Activated naive CD8-positive, alpha-beta T cell treated with anti-CD3 and anti-CD28 coated beads, Interleukin-2, amount 10 ng/mL, durations not matched to agents 7 days and 5 days (primary cell): ENCODE measurements at places on chromosomes 7 and 10. TPM values are rescaled to one million over a fixed set of nuclear protein-coding genes. Genes with fewer than 3 reads are reported as not detected.

Gene UCMA
- not detected for total RNA-seq

Gene ACHE
- total RNA-seq: 0.34 TPM

Gene STAM
- total RNA-seq: 20.0 TPM

Gene SPDYE11
- not detected for total RNA-seq

- no peak for DNase-seq
- no peak overlapping the region for H3K4me3 ChIP-seq
- H3K27me3 ChIP-seq: peaks cover 67% of the 10 kb centered on the region
- no peak overlapping the region for H3K27ac ChIP-seq
- peaks cover 8% of the 10 kb centered on the region for H3K36me3 ChIP-seq
- peaks cover 5% of the 10 kb centered on the region for H3K4me1 ChIP-seq
These were observed 683 bp downstream of the CHAT start for GRCh38 chr10:49614242-49615198.

- no peak overlapping the region for H3K4me3 ChIP-seq
- H3K4me1 ChIP-seq: no peaks in the 10 kb centered on the region
- H3K36me3 ChIP-seq: no peaks in the 10 kb centered on the region
- H3K27ac ChIP-seq: no peak overlapping the region
- H3K27me3 ChIP-seq: peaks cover 7% of the 10 kb centered on the region
These were observed 15.0 kb upstream of the COL28A1 start for GRCh38 chr7:7550663-7551062.

GRCh38 chr10:53700278-53700677 is 927.7 kb upstream of the MBL2 start:
- H3K4me3 ChIP-seq: no peak overlapping the region
- H3K36me3 ChIP-seq: no peaks in the 10 kb centered on the region
- H3K4me1 ChIP-seq: no peaks in the 10 kb centered on the region
- no peak overlapping the region for H3K27ac ChIP-seq

GRCh38 chr10:91239789-91240188 is 19.3 kb downstream of the PCGF5 start:
- no peak for DNase-seq
- H3K4me1 ChIP-seq: peaks cover 21% of the 10 kb centered on the region
- H3K27ac ChIP-seq: no peak overlapping the region
- H3K36me3 ChIP-seq: peaks cover 20% of the 10 kb centered on the region
- no peaks in the 10 kb centered on the region for H3K27me3 ChIP-seq

GRCh38 chr10:93656155-93656554 is 43.8 kb downstream of the PDE6C start:
- peaks cover 2% of the 10 kb centered on the region for H3K36me3 ChIP-seq
- H3K27ac ChIP-seq: no peak overlapping the region
- DNase-seq: no peak
- H3K4me3 ChIP-seq: no peak overlapping the region
- H3K27me3 ChIP-seq: no peaks in the 10 kb centered on the region

GRCh38 chr10:12954866-12955265 is 46.6 kb downstream of the CCDC3 start:
- H3K27me3 ChIP-seq: no peaks in the 10 kb centered on the region
- DNase-seq: no peak
- no peaks in the 10 kb centered on the region for H3K36me3 ChIP-seq
- no peaks in the 10 kb centered on the region for H3K4me1 ChIP-seq
- H3K27ac ChIP-seq: no peak overlapping the region

DNA sequence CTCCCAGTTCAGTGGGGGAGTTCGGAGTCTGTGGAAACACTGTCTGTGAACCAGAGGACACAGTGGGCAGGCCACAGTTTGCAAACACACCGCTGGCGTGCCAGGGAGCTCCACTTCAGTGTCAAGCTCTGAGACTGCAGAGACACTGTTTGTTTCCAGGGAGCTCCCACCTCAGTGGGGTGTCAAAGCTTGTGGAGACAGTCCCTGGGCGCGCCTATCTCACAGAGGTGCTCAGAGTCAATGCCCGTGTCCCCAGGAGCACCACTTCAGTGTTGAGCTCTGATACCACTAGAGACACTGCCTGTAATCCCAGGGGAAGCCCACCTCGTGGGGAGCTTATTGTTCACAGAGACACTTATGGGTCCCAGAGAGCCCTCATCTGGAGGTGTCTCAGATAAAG is 4.3 kb downstream of the MYO1G start:
- H3K27me3 ChIP-seq: no peaks in the 10 kb centered on the region
- H3K4me1 ChIP-seq: peaks cover 25% of the 10 kb centered on the region
- peak overlapping the region; percentile 79 for H3K27ac ChIP-seq
- H3K4me3 ChIP-seq: peak overlapping the region; percentile 43
- DNase-seq: no peak
- H3K36me3 ChIP-seq: peaks cover 42% of the 10 kb centered on the region

DNA sequence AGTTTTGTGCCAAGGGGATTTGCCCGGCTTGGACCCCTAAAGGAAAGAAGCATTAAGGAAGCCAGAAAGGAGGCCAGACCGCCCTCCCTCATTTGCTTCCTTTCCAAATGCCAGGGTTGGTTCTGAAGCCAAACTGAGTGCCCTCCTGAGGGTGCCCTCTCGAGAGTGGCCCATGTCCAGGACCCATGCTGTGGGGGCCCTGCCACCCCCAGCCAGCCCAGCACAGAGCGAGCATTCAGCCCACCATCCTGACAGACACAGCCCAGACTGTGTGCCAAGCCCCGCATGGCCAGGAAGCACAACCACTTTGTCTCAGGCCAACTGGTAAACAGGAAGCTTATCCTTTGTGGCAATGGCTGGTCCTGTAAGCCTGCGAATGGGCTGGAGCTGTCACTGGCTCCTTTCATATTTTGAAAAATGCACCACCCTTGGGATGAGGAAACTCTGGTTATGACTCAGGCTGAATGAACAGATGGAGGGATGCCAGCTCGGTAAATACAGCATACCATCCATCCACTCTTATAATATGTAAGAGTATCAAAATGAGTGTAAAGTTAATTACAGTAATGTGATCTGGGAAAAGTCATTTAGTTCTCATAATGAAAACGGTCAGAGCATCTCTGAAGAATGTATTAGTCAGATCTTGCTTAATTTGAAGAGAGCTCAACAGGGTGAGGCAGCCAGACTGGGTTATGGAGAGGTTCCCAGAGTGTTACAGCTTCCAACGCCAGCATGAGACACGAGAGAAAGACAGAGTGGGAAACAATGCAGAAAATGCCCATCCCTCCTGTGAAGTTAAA is 65.0 kb downstream of the STK17A start:
- H3K4me3 ChIP-seq: peak overlapping the region; percentile 74
- DNase-seq: no peak
- no peaks in the 10 kb centered on the region for H3K27me3 ChIP-seq
- peak overlapping the region; percentile 85 for H3K27ac ChIP-seq
- peaks cover 86% of the 10 kb centered on the region for H3K4me1 ChIP-seq

- no peak overlapping the region for H3K4me3 ChIP-seq
- no peak overlapping the region for H3K27ac ChIP-seq
- no peak for DNase-seq
- H3K4me1 ChIP-seq: no peaks in the 10 kb centered on the region
These were observed 122.6 kb upstream of the PFKP start for GRCh38 chr10:2944788-2945187.

DNA sequence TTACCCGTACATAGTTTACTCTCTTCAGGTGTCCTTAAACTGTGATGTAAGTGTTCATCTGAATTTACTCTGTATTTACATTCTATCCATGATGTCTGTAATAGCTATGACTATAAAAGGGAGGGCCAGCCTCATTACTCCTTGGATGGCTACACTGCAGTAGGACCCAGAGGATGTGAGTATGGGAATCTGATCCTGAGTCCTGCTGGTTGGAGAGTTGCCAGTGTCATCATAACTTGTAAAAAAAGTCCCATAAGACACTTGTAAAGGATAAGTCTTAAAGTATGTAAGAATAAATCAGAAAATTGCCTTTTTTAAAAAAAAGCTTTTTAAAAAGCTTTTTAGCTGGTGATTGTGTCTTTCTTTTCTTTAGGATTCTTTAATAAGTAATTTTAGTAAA is 95.4 kb downstream of the PPP1R9A start:
- H3K27me3 ChIP-seq: peaks cover 3% of the 10 kb centered on the region
- H3K4me1 ChIP-seq: no peaks in the 10 kb centered on the region
- no peaks in the 10 kb centered on the region for H3K36me3 ChIP-seq
- DNase-seq: no peak
- H3K4me3 ChIP-seq: no peak overlapping the region

DNA sequence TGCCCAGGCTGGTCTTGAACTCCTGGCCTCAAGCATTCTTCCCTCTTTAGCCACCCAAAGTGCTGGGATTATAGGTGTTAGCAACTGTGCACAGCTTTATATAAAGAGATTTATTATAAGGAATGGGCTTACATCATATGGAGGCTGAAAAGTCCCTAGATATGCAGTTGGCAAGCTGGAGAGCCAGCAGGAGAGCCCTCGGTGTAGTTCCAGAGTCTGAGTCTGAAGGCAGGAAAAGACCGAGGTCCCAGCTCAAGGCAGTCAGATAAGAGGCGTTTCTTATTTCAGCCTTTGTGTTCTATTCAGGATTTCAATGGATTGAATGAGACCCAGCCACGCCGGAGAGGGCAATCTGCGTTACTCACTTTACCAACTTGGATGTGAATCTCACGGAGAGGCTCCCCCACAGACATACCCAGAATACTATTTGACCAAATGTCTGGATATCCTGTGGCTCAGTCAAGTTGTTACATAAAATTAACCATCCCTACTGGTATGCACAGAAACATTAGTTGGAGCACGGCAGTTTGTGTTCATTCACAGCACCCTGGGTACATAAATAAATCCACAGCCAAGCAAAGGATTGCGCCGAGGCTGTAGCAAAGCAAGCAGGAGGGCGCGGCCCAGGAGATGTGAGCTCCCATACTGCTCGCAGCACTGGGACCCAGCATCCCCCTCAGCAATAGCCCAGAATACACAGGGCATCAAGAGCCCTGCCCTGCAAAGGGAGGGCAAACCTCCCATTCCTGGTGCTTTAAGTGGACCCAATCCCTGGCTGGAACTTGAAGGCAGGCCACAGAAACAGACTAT is 158.4 kb upstream of the ZNF32 start:
- H3K4me3 ChIP-seq: peak overlapping the region; percentile 64
- peaks cover 6% of the 10 kb centered on the region for H3K27me3 ChIP-seq
- DNase-seq: no peak
- peaks cover 10% of the 10 kb centered on the region for H3K36me3 ChIP-seq
- H3K27ac ChIP-seq: peak overlapping the region; percentile 85
- peaks cover 50% of the 10 kb centered on the region for H3K4me1 ChIP-seq

- H3K4me3 ChIP-seq: peak overlapping the region; percentile 95
- peaks cover 47% of the 10 kb centered on the region for H3K4me1 ChIP-seq
- H3K27ac ChIP-seq: peak overlapping the region; percentile 99
- no peak for DNase-seq
- peaks cover 35% of the 10 kb centered on the region for H3K36me3 ChIP-seq
- H3K27me3 ChIP-seq: no peaks in the 10 kb centered on the region
These were observed 1.8 kb downstream of the STAM start for GRCh38 chr10:17645621-17646345.

GRCh38 chr7:102040569-102040968 is 223.1 kb downstream of the CUX1 start:
- H3K27ac ChIP-seq: no peak overlapping the region
- no peaks in the 10 kb centered on the region for H3K36me3 ChIP-seq
- H3K4me1 ChIP-seq: no peaks in the 10 kb centered on the region
- DNase-seq: no peak

- no peaks in the 10 kb centered on the region for H3K27me3 ChIP-seq
- H3K4me3 ChIP-seq: peak overlapping the region; percentile 83
- H3K4me1 ChIP-seq: peaks cover 5% of the 10 kb centered on the region
- DNase-seq: peak; percentile 33
- H3K27ac ChIP-seq: peak overlapping the region; percentile 88
- no peaks in the 10 kb centered on the region for H3K36me3 ChIP-seq
These were observed 275.3 kb downstream of the DNAJB6 start for GRCh38 chr7:157612009-157612663.

GRCh38 chr7:142308326-142308725 is 50.5 kb upstream of the PRSS58 start:
- H3K27me3 ChIP-seq: peaks cover 27% of the 10 kb centered on the region
- H3K4me3 ChIP-seq: peak overlapping the region; percentile 41
- H3K36me3 ChIP-seq: no peaks in the 10 kb centered on the region
- H3K27ac ChIP-seq: no peak overlapping the region
- peaks cover 11% of the 10 kb centered on the region for H3K4me1 ChIP-seq
- DNase-seq: no peak

DNA sequence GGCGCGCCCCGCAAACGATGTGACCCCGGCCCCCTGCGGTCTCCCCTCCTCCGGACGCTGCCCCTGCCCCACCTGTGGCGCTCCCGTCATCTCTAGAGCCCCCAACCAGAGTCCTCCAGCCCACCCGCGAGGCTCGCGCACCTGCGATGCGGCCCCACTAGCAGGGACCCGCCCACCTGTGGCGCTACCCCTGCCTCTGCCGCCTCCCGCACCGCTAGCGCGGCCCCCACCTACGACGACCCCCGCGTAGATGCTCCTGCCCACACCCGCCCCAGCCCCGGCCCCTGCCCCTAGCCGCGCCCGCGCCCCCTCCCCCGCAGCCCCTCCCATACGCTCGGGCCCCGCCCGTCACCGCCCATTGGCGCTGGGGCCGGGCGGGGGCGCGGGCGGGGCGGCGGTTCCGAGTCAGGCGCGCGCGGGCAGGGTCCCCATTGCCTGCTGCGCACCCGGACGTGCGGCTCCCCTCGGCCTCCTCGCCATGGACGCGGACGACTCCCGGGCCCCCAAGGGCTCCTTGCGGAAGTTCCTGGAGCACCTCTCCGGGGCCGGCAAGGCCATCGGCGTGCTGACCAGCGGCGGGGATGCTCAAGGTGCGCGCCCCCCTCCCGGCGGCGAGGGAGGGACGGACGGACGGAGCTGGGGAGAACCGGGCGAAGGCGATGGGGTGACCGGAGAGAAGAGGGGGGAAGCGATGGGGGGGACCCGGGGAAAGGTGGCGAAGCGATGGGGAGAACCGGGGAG is at the start of gene PFKP:
PFKP (plus strand) TSS at position 431 of the 741 bp plus-strand sequence; CDS start at position 479, 48 bp downstream.
- peaks cover 20% of the 10 kb centered on the region for H3K4me1 ChIP-seq
- H3K27ac ChIP-seq: peak within 1 kb of the TSS; percentile 83
- H3K4me3 ChIP-seq: peak within 1 kb of the TSS; percentile 91
- peaks cover 19% of the 10 kb centered on the region for H3K27me3 ChIP-seq
- peaks cover 15% of the 10 kb centered on the region for H3K36me3 ChIP-seq

DNA sequence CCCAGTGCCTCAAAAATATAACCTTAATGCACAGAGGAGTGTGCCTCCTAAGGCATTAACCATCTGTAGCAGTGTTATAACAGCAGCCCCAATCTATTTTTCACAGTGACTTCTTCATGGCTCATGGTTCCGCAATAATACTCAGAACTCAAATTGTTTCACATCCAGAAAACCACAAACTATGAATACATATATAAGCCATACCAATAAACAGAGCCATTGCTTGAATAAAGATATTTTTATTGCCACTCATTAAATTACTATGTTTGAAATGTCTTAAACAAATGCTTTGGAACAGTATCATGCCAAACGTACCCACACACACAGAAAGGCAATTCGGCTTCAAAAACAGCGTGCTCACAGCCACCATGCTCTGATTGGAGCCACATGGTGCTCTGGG is 629.3 kb upstream of the NRP1 start:
- no peaks in the 10 kb centered on the region for H3K4me1 ChIP-seq
- no peak overlapping the region for H3K4me3 ChIP-seq
- no peak for DNase-seq
- H3K27ac ChIP-seq: no peak overlapping the region
- H3K36me3 ChIP-seq: no peaks in the 10 kb centered on the region
- H3K27me3 ChIP-seq: peaks cover 2% of the 10 kb centered on the region
